Epithelial cell of esophagus (primary cell): ENCODE measurements at places on chromosomes 2 and 18.

DNA sequence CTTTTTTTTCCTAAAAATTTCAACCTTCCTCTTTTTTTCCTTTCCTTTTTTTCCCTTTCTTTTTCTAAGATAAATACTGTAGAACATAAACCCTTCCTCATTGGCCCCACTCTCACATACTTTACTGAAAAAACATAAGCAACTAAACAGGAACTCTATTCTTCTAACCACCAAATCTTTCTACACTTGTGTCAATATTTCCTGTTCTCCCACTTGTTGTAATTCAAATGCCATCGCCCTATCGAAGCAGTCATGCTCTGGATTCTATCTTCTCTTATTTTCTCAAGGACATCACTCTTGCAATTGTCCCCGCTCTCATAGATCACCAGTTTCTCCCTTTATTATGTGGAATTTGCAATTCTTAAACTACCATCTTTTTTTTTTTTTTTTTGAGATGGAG is 20.2 kb upstream of the SSB start:
- no peak for DNase-seq

DNA sequence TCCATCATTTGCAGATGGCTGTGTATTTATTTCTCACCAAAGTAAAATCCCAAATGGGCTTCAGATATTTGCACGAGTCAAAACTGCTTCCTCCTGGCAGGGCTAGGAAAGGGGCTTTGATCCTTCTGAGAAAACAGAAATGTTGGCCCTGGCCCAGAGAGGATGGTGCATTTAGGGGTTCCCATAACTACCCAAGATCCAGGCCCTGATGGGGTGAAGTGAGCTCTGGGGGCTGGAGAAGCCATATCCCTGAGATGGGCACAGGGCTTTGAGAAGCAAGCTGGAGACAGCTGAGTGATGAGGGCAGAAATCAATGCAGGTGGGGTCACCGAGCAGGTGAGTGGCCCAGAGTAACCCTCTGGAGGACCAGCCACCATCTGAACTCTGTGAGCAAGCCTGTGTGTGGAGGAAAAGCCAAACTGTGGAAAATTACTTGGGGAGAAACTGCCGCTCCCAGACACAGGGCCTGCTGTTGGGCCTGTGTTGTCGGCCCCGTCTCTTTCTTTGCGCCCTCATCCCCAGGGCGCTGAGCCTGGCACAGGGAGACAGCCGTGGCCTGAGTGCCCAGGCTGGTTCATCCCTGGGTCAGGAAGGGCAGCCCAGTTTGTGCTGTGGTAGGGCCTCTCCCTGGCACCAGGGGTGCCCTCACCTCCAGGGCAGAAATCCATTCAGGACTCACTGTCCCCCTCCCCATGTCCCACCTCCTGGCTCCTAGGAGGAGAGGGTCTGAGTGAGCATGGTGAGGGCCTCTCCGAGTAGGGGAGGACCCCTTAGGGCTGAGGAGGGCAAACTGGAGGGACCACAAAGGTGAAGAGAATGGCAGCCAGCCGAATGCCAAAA is 167.8 kb upstream of the HAAO start:
- no peak for DNase-seq

- DNase-seq = no peak
Observed at GRCh38 chr18:76771192-76771799, 51.1 kb upstream of the ZNF236 start.

- DNase-seq = no peak
Observed at GRCh38 chr2:145137901-145138300, 618.0 kb upstream of the ZEB2 start.

DNA sequence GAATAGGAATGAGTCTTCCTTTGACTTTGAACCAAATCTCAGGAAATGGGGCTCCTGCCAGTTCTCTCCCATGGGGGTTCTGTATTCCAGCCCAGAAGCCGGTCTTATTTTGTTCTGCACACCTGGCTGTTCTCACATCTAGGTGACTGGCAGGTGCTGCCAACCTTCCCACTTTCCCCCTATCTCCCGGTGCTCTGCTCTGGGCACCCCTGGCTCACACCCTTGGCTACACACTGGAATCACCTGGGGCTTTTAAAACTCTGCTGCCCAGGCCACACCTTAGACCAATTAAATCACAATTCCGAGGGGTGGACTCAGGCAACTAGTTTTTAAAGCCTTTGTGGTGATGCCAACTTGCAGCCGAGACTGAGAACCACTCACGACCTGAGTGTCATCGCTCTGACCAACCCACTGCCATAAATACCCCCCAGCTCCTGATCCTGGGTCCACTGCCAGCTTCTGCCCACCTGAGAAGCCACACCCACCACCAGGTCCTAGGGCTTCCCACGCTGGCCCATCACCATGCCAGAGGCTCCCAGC is 69.2 kb downstream of the KCNF1 start:
- DNase-seq = no peak

GRCh38 chr2:211846036-211846400 is 692.6 kb downstream of the ERBB4 start:
- DNase-seq = no peak

- no peak for DNase-seq
Observed at GRCh38 chr2:192155511-192156118, 39.1 kb downstream of the TMEFF2 start.

DNA sequence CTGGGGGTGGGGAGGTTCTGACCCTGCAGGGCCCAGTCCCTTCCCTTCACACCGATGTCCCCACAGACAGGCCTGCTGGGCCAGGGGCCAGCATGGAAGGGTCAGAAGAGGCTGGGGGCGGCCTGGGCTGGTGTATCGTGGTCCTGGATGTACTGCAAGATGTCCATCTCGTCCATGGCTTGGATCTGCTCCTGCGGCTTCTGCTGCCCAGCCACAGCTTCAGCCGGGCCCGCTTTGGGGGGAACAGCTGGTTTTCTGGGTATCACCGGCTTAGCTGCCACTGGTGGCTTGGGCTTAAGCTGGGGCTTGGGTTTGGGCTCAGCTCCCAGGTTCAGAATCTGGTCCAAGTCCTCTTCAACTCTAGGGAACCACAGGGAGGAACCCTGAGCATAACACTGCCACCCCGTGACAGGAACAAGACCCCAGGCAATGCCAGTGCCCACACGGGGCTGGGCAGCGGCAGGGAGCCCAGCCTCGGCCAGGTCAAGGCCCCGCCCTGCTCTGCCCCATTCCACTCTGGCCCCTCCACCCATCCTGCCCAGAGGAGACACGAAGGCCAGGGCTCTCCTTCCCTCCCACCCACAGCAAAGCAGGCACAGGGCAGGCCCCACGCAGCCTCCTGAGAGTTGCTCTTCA is 31.9 kb downstream of the HS1BP3 start:
- DNase-seq = no peak

- no peak for DNase-seq
Observed at GRCh38 chr2:140442319-140442718, 1662.1 kb upstream of the NXPH2 start.

DNA sequence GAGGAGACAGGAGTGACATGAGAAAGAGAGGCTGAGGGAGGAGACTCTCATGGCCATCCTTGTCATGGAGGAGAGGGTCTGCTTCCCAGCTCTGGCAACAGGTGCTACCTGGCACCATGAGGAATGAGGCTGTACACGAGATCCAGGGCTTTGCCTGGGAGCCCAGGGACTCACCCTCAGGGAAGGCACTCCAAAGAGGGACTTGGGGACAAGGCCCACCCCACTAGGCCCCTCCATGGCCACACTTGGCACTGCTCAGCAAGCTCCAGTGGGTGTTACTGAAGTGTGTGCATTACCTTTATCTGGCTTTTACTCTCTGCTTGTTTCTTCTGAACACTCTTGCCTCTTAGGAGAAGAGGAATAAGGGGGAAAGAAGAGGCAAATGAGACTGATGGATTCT is 2.7 kb downstream of the CFAP65 start:
- DNase-seq = no peak

DNA sequence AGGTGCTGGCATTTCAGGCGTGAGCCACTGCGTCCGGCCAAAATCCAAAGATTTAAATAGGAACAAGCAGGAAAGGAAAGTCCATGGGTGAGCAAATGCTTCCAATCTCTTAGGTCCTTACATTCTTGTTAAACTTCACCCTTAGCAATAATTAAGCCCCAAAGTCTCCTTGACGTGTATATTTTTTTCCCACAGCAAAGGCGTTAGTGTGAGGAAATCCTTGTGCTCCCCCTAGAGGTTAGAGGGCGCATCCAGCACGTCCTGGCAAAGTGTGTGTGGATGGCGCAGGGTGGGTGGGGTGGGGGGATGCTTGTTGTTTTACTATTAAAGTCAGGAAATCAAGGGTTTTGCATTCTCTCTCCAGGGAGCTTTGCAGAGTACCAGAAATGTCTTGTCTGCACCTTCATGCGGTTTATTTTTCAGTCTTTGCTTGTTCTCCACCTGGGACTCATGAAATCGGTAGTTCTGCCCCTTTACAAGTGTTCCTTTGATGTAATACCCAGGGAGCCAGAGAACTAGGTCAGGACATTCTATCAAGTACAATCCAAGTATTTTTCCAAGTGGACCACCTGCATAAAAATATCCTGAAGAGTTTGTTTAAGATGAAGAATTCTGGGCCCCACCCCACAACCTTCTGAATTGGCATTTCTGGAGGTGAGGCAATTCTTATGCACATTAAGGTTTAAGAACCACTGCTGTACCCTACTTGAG is 22.2 kb upstream of the ITSN2 start:
- DNase-seq = peak; percentile 68

DNA sequence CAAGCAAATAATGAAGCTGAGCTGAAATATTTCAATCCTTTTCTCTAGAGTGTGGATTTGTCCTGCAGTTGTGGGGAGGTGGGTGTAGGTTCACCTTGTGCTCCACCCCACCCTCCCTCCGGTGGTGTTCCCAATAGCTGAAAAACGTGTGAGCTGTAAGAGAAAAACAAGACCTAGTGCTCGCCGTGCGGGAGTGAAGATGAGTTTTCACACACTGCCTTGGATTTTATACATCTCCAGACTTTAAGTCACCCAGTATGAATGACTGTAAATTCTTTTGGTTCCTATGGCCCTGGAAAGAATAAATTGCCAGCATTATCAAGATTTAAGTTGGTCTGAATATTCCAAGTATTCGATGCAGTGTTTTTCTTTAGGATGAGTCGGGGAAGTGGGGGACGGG is 1.9 kb upstream of the SOX11 start:
- no peak for DNase-seq

DNA sequence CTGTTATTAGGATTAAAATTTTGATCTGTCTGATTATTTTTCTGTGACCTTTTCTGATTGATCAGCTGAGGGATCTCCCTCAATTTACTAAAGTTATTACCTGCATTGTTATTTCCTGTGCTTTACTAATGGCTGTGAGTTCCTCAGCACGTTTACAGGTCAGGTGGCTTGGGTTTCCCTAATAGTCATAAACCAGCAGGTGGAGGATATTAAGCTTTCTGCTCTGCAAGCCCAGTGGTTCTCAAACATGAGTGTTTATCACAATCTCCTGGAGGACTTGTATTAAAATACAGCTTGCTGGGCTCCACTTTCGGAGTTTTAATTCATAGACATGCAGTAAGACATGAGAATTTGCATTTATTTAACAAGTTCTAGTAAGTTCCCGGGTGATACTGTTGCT is 22.4 kb upstream of the UGP2 start:
- DNase-seq = no peak

DNA sequence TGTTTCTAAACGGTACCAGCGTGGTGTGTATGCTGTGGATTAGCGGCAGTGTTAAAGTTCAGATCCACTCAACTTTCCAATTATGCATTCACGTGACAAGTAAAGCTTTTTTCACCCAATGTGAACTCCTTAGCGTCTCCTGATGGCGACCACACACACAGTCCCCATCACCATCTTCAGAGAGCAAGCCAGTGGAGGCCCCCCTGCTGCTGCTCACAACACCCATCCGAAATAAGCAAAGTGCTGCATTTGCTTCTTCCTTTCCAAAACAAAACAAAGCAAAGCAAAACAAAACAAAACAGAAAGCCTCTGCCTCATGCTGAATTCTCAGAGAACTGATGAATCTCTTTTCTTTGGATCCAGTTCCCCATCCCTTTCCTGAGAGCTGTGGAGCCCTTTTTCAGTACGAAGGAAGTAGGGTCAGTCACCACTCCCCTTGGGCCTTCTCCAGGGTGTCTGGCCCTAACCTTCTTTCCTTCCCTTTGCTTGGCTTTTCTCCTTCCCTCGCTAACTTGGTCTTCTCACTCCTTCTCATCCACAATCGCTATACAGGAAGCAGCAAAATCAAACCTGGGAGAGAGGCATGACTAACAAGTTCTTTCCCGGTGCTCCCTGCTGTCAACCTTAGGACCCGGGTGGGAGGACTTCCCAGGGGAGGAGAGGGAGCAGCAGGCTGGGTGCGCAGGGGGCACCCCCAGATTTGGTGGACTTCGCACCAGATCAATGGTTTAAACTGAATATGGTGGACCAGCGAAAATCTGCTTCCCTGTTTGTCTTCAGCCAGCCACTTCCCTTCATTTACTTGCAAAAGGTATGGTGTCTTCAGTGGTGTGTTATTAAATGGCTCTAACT is 56.0 kb downstream of the NRP2 start:
- DNase-seq = no peak

GRCh38 chr2:10073706-10074105 is 6.5 kb downstream of the CYS1 start:
- no peak for DNase-seq

DNA sequence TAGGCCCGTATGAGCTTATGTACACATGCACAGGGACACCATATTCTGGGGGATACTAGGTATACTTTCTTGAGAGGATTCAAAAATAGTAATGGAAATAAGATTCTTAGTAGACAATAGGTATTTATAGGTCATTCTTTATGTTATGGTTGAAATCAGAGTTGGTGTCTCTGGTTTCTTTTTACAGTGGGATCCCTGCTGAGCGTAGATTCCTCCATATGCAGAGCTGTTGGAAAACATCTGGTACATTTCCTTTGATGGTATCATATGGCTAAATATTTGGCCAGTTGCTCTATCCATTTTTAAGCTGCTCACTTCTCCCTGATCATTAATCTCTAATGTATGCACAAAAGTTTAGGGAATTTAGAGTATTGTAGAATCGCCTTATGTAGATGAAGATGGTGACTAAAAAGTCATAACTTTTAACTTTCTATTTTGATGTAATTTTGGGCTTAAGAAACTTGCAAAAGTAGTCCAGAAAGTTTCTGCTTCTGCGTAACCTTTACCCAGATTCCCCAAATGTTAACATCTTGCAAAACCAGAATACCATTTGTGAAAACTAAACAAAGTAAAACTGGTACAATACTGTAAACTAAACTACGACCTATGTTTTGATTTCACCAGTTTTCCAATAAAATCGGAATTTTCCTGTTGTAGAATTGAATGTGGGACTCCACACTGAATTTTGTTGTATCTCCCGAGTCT is 5.4 kb downstream of the ARHGAP28 start:
- DNase-seq = no peak

GRCh38 chr2:109176928-109177327 is 47.9 kb downstream of the SH3RF3 start:
- no peak for DNase-seq

DNA sequence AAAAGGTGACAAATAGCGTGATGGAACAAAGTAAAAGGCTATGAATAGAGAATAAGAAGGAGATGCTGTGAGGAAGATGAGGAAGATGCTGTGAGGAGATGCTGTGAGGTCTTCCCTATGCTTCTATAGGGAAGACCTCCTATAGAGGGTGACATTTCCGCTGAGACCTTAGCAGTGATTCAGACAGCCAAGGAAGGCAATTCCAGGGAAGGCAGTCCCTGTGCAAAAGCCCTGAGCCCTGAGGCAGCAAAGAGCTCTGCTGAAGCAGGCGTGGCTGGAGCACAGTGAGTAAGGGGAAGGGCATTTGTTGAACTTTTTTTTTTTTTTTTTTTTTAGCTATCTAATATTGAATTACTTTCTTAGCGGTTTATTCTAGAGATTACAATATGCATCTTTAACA is 142.7 kb upstream of the FOSL2 start:
- DNase-seq = peak; percentile 95
